SIG-M5 (cell line): ENCODE measurements at places on chromosomes 11 and 22.

GRCh38 chr22:35928285-35928798 lies 100.3 kb downstream of the RBFOX2 start:
- no peak for DNase-seq

GRCh38 chr11:1690167-1691025 lies 6.6 kb upstream of the KRTAP5-6 start:
- DNase-seq, result no peak

DNA sequence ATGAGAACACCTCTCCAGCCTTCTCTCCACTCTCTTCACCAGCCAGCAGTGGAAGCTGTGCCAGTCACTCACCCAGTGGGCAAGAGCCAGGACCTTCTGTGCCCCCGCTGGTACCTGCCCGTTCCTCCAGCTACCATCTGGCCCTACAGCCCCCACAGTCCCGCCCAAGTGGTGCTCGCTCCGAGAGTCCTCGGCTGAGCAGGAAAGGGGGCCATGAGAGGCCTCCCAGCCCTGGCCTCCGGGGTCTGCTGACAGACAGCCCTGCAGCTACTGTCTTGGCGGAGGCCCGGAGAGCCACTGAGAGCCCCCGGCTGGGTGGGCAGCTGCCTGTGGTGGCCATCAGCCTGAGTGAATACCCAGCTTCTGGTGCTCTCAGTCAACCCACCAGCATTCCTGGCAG lies 20.2 kb downstream of the PHLDB1 start:
- DNase-seq, result no peak

DNA sequence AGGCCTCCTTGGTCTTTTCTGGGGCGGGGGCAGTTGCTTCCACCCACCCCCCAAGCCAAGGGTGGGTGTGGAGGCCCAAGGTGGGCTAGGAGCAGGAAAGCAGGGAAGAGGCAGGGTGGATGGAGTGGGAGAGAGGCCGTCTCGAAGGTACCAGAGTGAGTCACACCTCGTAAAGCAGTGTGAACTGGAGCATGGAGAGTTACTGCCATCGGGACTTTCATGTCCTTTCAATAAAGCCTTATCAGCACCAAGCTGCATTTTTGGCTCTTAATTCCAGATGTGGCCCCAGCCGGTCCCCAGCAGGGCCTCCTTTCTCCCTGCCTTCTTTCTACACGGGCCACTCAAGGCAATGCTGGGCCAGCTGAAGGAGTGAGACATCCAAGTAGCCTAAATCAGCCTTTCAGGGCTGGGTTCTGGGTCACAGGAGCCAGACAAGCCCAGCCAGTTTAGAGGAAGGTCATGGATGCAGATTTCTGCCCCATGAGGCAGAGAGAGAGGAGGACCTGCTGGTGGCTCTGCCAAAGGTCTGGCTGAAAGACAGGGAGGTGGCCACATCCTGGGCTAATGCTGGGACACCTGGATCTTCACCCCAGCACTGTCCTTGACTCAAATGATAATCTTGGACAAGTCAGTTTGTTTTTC lies 59.0 kb upstream of the CD82 start:
- no peak for DNase-seq

- DNase-seq, result no peak
Measured at GRCh38 chr11:39910087-39910486, 1549.4 kb downstream of the LRRC4C start.

GRCh38 chr11:9277176-9277575 lies 12.0 kb upstream of the DENND5A start:
- DNase-seq, result no peak

DNA sequence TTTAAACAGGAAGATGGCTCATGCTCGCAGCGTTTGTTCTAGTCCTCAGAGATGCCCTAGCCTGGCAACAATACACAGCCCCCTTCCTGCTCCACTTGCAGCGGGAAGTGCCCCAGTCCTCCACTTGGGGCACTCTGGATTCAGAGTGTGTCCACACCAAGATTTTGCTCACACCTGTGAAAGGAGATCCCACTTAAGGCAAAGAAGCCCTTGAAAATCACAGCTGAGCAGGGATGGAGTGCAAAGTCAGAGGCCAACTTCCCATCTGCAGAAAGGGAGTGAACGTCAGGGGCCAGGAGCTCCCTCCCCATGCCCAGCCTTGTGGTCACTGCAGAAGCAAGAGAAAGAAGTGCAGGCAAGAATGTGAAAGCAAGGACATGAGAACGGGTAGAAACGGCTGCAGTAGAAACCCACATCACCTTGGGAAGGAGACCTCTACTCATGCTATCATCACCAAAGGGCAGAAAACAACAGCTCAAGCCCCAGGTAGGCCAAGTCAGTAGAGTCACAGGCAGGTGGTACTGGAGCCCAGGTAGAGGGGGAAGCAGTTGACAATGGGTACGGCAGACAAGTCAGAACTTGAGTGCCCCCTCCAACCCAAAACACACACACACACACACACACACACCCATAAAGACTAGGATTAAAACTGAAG lies 157.4 kb downstream of the BUD13 start:
- DNase-seq, result no peak
